ENCODE measurements at places on chromosomes 4 and X. TPM values are rescaled to one million over a fixed set of nuclear protein-coding genes. Genes with fewer than 3 reads are reported as not detected.

SERPINA7 gene
- total RNA-seq, result not detected

COMMD8 gene
- total RNA-seq, result 24.9 TPM

GRCh38 chr4:186351668-186352194 lies 85.7 kb downstream of the F11 start:
- no peak for DNase-seq
- H3K4me3 ChIP-seq, result no peak overlapping the region
- H3K4me1 ChIP-seq, result no peaks in the 10 kb centered on the region
- no peaks in the 10 kb centered on the region for H3K36me3 ChIP-seq

- DNase-seq, result no peak
- H3K4me1 ChIP-seq, result no peaks in the 10 kb centered on the region
- H3K36me3 ChIP-seq, result no peaks in the 10 kb centered on the region
- H3K4me3 ChIP-seq, result no peak overlapping the region
- no peaks in the 10 kb centered on the region for H3K27me3 ChIP-seq
Observed at GRCh38 chr4:58214376-58214775, 1104.2 kb upstream of the IGFBP7 start.

- no peaks in the 10 kb centered on the region for H3K27me3 ChIP-seq
- H3K4me1 ChIP-seq, result no peaks in the 10 kb centered on the region
- no peak overlapping the region for H3K4me3 ChIP-seq
- DNase-seq, result no peak
Observed at GRCh38 chr4:176883108-176883550, 90.4 kb upstream of the VEGFC start.

DNA sequence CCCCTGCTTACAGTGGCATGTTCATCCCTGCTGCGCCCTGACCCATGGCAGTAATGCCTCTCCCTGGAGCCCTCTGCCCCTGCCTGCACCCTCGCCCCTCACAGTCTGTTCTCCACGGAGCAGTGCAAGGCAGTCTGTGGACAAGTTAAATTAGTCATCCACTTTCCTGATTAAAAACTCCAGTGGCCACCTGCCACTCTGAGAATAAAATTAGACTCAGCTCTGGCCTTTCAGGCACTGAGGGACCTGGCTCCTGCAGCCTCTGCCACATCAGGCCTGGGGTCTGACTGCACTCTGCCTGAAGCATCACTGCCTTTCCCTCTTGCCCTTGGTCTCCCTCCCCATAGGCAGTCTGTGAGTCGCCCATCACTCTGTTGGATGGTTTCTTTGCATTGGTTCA lies 53.6 kb downstream of the GRK4 start:
- H3K27me3 ChIP-seq, result peaks cover 16% of the 10 kb centered on the region
- H3K4me3 ChIP-seq, result no peak overlapping the region
- no peaks in the 10 kb centered on the region for H3K36me3 ChIP-seq
- H3K27ac ChIP-seq, result no peak overlapping the region

- no peak for DNase-seq
- no peak overlapping the region for H3K27ac ChIP-seq
- H3K4me1 ChIP-seq, result peaks cover 12% of the 10 kb centered on the region
- H3K27me3 ChIP-seq, result no peaks in the 10 kb centered on the region
Observed at GRCh38 chr4:74263551-74263950, 44.7 kb upstream of the EPGN start.

DNA sequence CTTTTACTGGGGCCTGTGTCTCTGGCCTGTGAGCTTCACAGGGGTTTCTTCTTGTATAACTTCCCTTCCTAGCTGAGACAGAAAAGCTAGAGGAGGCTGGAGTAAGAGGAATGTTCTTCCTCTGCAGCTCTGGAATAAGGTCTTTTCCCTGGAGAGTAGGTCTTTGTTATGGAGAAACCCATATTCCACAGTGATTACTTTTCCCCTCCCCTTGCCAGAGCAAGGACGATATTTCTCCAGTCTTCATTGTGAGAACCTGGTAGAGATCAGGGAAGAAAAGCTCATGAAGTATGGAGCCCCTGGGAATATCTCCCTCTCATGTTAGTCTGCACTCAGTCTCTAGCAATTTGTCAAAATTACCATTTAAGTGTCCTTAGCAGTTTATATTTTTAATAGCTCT lies 18.7 kb upstream of the GLRB start:
- no peaks in the 10 kb centered on the region for H3K4me1 ChIP-seq
- no peaks in the 10 kb centered on the region for H3K27me3 ChIP-seq
- no peak overlapping the region for H3K4me3 ChIP-seq
- H3K36me3 ChIP-seq, result no peaks in the 10 kb centered on the region
- H3K27ac ChIP-seq, result no peak overlapping the region

Data from activated CD4-positive, alpha-beta memory T cell treated with anti-CD3 and anti-CD28 coated beads, Interleukin-2, amount 10 ng/mL, durations not matched to agents 7 days and 5 days (primary cell).